Jurkat, Clone E6-1 (cell line): ENCODE measurements at places on chromosomes 16 and 17.

GRCh38 chr16:83653785-83654184, 154.0 kb upstream of the HSBP1 start:
- no peak for DNase-seq

- DNase-seq = peak; percentile 90
Measured at GRCh38 chr17:18025945-18026776, 12.8 kb downstream of the ATPAF2 start.

- no peak for DNase-seq
Measured at GRCh38 chr17:36152639-36153120, 23.8 kb downstream of the TBC1D3B start.

- DNase-seq = no peak
Measured at GRCh38 chr16:73997340-73997711, 299.3 kb upstream of the PSMD7 start.

- no peak for DNase-seq
Measured at GRCh38 chr17:17888371-17888770, 51.6 kb upstream of the SREBF1 start.
